ENCODE measurements at places on chromosomes 11 and 22.

DNA sequence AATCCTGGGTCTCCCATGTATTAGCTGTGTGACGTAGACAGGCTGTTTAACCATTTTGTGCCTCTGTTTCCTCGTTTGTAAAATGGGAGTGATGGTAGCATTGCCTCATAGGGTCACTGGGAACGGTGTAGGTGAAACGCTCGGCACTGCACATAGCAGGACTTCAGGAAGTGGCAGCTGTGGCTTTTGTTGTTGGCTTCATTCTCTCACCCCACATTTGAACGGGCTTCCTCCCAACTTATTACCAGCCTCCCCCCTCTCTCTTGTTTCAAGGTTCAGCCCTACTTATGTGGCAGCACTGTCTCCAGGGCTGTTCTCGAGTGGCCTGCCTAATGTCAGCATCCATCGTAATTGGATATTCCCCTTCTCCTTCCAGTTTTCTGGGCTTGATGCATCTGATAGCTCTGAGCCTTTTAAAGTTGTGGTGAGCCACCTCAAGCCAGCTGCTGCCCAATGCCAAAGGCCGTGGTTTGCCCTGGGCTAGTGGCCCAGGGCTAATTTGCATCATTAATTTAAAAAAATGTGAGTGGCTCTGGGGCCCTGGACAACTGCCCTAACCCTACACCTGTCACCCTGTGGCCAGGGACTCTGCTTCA is 217.8 kb upstream of the TBCEL start:
- DNase-seq = no peak

DNA sequence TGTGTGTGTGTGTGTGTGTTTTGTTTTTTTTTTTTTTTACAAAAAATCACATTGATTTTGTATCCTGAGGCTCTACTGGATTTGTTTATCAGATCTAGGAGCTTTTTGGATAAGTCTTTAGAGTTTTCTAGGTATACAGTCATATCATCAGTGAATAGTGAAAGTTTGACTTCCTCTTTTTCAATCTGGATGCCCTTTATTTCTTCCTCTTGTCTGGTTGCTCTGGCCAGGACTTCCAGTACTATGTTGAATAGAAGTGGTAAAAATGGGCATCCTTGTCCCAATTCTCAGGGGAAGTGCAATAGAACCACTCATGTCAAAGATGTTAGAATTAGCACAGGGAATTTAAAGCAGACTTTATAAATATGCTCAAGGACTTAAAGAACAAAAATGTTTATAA is 32.6 kb upstream of the PRDM11 start:
- DNase-seq = no peak

DNA sequence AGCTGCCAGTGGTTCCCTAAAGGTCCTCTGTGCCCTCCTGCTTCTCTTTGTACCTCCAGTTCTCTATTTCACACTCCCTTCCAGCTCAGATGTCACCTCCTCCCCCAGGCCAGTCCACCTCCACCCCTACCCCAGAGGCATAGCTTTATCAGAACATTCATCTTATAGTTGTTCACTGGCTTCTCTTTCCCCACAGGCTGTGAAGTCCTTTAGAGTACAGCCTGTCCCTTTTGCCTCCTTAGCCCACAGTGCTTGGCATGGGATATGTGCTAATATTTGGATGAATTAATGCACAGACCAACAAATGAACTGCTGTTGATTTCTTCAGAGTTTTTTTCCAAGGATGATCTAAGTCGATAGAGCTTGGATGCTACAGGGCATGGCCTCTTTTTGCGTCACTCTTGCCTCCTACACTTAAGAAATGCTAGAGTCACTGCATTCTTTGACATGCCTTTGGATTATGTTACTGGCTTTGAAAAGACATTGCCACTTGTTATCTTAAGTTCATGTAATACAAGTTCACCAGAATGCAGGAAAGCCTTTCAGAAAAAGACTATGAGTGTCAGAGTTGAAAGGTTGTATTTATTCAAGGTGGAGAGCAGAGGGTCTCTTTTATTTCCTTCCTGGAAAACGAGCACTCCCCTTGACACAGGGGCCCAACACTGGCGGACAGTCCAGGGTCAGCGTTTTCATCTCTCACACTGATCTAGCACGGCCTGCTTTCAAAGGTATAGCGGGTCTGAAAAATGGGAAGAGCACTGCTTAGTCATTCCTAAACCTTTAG is 75.7 kb downstream of the PISD start:
- DNase-seq = no peak

DNA sequence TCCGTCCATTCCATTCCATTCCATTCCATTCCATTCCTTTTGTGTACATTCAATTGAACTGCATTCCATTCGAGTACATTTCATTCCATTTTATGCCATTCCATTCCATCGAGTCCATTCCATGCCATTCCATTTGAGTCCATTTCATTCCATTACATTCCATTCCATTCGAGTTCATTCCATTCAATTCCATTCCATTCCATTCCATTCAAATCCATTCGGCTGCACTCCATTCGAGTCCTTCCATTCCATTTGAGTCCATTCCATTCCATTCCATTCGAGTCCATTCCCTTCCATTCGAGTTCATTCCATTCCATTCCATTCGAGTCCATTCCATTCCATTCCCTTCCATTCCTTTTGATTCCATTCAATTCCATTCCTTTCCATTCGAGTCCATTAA is 4800.6 kb upstream of the OR11H1 start:
- no peak for DNase-seq

GRCh38 chr11:65066315-65066714 is 8.0 kb upstream of the NAALADL1 start:
- DNase-seq = no peak

- no peak for DNase-seq
Measured at GRCh38 chr11:113581713-113582112, 106.5 kb upstream of the DRD2 start.

DNA sequence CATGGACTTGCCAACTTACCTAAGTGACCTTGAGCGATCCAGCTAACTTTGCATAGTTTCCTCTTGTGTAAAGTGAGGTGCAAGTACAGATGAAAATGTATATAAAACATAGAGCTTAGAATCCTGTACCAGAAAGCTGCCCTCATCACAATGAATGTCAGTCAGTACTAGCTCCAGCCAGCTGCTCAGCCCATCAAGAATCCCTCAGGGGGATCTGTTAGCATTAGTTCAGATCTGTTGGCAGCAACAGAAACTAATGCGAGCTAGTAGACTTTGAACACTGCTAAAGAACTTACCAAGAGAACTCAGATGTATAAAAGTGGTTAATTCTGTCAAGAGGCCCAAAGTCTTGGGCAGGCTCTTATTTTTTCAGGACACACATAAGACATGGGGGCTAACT is 6.3 kb upstream of the C11orf91 start:
- no peak for DNase-seq

GRCh38 chr22:44023404-44024287 is 456 bp upstream of the PARVB start:
- DNase-seq = peak; percentile 76

GRCh38 chr11:119829402-119829801 is 100.4 kb upstream of the NECTIN1 start:
- peak; percentile 27 for DNase-seq

DNA sequence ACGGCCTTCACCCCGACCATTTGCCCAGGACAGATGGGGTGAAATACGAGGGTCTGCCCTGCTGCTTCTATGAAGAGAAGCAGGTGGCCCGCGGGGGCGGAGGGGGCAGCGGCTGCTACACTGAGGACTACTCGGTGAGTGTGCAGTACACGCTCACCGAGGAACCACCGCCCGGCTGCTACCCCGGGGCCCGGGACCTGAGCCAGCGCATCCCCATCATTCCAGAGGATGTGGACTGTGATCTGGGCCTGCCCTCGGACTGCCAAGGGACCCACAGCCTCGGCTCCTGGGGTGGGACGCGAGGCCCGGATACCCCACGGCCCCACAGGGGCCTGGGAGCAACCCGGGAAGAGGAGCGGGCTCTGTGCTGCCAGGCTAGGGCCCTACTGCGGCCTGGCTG is 11.2 kb downstream of the C22orf31 start:
- no peak for DNase-seq

GRCh38 chr22:42170946-42171345 is 40.3 kb upstream of the CYP2D6 start:
- DNase-seq = no peak

- DNase-seq = no peak
Measured at GRCh38 chr11:19889531-19889930, 176.9 kb downstream of the NAV2 start.

- no peak for DNase-seq
Measured at GRCh38 chr11:99781074-99781473, 760.3 kb downstream of the CNTN5 start.

GRCh38 chr11:3781423-3781822 is 15.9 kb downstream of the NUP98 start:
- no peak for DNase-seq

DNA sequence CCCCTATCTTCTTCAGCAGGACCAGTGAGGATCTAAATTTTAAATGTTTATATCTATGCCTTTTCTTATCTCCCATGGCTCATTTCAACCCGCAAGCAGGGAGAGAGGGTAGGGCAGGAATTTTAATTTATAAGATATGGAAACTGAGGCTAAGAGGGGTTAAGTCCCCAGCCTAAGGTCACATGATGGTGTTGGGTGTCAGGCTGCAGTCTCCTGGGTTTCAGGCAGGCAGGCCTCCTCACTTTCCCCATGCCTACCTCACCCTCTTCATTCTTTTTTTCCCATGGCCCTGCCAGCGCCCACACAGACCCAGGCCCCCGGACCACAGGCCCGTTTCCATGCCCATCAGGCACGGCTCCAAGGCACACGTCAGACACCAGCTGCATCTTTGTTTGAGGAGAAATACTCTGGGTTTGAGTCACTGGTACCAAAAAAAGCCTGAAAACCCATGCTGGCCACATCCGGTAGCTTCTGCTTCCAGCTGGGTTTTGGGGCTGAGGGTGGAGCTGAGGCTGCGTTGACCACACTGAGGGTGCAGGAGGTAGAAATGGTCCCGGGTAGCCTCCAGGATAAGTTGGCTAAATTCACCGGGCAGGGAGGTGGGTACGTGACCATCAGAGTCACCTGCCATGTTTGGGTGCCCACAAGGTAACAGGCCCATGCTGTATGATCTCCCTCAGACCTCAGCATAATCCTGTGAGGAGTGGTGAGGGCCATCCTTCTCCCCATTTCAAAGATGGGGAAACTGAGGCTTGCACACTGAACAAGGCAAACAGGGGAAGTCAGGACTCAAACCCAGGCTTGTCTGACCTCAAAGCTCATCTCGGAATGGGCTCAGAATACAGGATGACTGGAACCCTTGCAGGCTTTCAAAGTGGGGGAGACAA is 7.5 kb downstream of the CRYBB1 start:
- peak; percentile 21 for DNase-seq

DNA sequence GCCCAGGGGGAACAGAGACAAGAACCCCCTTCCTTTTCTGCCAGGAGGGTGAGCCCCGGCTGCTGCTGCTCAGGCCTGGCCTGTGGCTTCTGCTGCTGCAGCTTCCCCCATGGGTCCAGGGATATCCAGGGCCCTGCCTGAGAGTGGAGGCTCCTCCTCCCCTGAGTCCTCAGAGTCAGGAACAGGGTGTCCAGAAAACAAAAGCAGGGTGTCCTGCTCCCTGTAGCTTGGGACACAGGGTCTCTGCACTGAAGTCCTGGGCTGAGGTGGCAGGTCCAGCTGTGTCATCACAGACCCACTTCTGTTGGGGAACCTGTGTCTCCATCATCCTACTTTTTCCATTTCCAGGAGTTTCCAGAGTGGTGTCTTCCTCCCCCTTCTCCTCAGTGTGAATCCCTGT is 76.1 kb downstream of the ZNF280B start:
- DNase-seq = no peak

- DNase-seq = no peak
Measured at GRCh38 chr11:16611926-16612565, 126.4 kb upstream of the C11orf58 start.

- DNase-seq = no peak
Measured at GRCh38 chr11:34855754-34856095, 60.5 kb downstream of the APIP start.

DNA sequence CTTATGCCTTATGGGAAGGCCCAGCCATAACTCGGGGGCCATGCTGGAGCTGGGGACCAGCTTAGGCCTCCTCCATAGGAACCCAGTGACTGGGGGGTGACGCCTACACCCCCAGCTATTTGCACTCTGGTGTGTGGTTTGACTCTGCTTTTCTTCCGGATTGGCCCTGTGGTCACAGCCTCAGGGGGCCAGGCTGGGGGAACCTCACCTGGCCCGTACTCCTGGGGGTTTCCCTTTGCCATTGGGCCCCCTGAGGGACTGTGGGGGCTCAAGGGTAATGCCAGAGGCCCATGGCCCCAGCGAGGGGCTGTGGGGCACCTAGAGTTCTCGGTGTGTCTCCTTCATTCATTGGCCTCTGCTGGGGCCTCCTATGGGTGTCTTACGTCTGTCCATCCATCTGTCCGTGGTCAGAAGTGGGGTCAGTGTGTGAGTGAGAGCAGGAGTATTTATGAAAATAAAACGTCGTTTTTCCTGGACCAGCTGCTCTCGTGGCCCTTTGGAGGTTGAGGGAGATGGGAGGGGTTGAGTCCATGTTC is 6.3 kb upstream of the SH3BP1 start:
- DNase-seq = no peak

GRCh38 chr22:20813056-20813455 is 39.1 kb downstream of the SERPIND1 start:
- no peak for DNase-seq

- DNase-seq = no peak
Measured at GRCh38 chr22:46614025-46614931, 5.9 kb upstream of the GRAMD4 start.

- DNase-seq = no peak
Measured at GRCh38 chr11:35234460-35235156, 95.6 kb downstream of the CD44 start.

GRCh38 chr11:122619757-122620156 is 35.8 kb upstream of the UBASH3B start:
- DNase-seq = no peak

DNA sequence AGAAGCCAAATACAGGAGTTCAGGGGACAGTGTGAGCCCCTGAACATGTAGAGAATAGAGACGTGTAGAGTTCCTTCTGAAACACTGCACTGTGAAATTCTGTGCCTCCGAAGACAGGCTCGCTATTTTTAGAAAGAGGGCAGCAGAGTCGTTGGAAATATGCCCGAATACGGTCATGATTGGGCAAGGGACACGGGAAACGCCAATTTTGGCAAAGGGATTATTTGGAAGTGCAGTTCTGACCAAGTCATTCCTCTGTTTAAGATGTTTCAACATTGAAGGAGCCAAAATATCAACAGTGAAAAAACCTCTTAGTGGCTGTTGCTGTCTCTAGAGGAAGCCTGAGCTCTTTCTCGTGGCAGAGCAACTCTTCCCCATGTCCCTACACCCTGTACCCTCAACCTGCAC is 9.5 kb upstream of the CBX6 start:
- DNase-seq = no peak

All from heart right ventricle (tissue), 16 donors.